ENCODE measurements at places on chromosomes 1 and 21.
A peak's percentile ranks its signal among the peaks of the same experiment; 100 is the strongest.

GRCh38 chr1:234213658-234214128 is 159.6 kb upstream of the COA6 start:
- no peak for DNase-seq

- no peak for DNase-seq
Observed at GRCh38 chr1:235942979-235943575, 76.4 kb upstream of the LYST start.

- no peak for DNase-seq
Observed at GRCh38 chr1:165680303-165680702, 18.1 kb downstream of the ALDH9A1 start.

- no peak for DNase-seq
Observed at GRCh38 chr1:8782955-8783354, 34.5 kb downstream of the RERE start.

DNA sequence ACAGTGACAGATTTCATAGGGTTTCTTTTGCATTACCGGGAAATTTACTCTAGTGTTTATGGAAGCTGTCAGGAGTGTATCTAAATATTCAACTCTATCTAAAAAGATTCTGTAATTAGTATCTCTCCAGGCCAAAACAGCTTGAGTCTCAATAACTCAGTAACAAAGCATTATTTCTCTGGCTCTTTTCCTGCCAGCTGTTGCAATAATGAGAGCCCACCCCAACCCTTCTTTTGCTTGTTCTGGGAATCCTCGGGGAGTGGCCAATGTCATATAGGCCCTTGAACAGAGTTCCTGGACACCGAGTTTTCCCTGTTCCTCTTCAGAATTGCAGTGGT is 120.1 kb upstream of the SGIP1 start:
- DNase-seq = no peak

GRCh38 chr1:212261361-212261929 is 23.8 kb upstream of the PPP2R5A start:
- no peak for DNase-seq

- DNase-seq = peak; percentile 87
Observed at GRCh38 chr1:8373581-8374241, 55.8 kb downstream of the SLC45A1 start.
